ENCODE measurements at places on chromosomes 12 and 14. TPM values are rescaled to one million over a fixed set of nuclear protein-coding genes. Genes with fewer than 3 reads are reported as not detected.
A peak's percentile ranks its signal among the peaks of the same experiment; 100 is the strongest.

GRCh38 chr14:36339816-36340215, 19.4 kb upstream of the MBIP start:
- no peak for DNase-seq

DNA sequence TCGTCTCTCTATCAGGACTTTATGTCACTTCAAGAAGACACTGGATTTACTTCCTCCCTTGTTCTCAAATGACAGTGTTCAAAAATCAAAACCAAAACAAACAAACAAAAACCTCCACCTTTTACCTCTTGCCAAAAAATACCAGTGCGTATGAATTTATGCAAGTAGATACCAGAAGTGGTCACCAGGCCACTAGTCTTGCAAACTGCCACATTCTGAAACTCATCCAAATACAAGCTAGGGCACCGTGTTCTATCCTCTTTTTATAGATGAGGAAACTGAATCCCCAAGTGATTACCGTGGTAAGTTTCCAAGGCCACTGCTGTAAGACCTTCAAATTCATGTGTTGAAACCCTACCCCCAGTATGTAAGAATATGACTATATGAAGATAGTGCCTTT, 343.9 kb upstream of the KITLG start:
- no peak for DNase-seq

DNA sequence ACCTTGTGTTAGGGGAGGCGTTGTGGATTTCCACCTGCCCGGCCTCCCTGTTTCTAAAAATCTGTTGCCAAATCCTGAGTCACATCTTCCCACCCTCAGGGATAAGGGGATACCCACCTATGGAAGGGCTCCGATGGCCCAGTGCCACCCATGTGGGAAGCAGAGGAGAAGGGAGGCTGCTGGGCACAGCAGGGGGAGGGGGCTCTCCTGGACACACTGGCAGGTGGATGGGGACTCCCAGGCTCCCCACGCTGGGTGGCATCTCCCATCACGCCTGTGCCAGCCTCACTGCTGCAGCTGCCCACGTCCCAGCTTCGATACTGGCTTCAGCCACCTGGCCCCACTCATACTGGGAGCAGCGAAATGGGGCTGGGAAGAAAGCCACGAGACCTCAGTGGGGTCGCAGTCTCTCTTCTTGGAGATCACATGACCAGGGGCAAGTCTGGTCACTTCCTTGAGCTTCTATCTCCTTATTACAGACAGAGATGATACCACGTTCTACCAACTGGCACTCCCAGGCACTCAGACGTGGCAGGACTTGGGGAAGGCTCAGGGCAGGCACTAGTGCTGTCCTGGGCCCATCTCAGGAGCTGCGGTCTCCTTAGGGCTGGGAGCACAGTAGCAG, 72.2 kb downstream of the PITPNM2 start:
- DNase-seq, result no peak

- DNase-seq, result no peak
Observed at GRCh38 chr14:48710133-48710532, 876.0 kb downstream of the RPS29 start.

DNA sequence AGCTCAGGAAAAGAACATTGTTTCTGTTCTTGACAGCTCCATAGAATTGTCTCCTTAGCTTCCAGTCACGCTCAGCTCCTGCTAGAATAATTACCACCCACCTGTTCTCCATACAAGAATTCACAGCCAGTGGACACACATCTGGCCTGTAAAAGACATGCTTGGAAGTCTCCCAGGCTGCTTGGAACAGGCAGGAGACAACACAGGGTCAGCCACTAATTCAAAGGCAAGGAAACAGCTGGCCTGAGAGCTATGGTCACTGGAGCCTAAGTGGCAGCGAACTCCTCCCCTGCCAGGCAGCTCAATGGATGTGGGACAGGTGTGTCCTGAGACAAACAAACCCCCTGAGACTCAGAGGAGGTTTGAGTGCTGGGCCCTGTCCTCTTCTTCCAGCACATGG, 22.9 kb upstream of the LTBP2 start:
- DNase-seq, result no peak

DNA sequence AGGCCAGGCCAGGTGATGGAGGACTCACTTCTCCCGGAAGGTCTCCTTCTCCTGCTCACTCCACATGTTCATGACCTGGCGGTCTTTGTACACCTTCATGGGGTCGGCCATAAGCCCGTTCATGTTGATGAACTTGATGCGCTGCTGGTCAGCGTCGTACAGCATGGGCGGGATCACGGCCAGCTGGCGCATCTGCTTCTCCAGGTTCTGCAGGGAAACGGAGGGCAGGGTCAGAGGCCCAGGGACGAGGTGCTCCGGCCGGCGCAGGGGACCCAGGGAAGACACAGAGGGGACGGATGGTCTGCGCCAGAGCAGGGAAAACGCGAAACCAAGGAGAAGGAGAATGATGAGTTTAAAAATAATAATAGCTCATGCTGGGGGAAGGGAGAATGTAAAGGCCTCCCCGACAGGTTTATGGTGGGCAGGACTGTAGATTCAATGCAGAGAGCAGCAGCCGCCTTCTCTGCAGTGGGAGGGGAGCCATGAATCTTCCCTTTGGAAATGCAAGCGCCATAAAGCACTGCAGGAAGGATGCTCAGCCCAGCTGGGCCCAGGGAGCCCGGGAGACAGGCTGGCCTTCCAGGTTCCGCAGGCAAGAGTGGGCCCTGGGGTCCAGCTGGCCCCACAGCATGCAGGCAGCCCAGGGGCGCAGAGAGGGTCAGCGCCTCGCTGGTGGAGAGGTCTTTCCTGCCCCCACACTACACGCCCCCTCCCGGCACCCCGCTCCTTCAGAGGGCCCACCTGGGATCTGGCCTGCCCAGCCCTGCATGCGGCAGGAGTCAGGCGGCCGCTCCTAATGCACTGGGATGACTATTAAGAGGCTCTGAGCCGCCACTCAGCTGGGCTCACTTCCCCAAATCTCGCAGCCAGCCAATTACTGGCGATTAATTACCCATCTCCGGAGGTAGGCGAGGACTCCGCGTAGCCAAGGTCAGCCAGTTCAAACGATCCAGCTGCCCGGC, 132.0 kb downstream of the RFLNA start:
- DNase-seq, result no peak

DNA sequence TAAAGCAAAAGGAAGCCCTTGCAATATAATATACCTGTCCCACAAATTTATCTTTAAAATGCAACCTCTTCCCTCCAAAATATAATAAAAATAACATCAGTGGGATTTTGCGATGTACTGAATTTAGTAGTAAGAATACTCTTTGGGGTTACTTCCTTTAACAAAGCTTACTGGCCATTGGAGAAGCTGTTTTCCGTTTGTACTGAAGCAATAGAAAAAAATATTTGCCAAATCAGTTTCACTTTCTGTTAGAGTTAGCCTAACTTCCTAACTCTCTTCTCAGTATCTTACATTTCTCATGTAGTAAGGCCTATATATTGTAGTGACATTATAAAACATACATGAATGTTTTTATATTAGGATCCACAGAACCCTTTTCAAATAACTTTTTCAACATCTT, 3.7 kb downstream of the MAX start:
- no peak for DNase-seq

GRCh38 chr12:62588916-62589315, 122.3 kb downstream of the MON2 start:
- DNase-seq, result no peak

DNA sequence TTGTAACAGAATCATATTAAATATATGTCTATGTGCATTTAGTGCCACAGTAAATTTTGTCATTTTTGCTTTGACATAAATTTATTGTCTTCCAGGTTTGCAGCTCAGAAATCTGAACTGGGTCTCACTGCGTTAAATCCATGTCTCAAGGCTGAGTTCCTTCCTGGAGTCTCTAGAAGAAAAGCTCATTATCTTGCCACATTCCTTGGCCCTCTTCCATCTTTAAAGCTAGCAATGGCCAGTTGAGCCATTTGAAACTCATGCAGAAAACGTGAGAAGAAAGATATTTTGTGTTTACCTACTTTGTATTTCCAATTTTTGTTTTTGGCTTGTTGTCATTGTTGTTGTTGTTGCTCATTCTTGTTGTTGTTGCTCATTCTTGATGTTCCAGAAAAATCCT, 10.7 kb downstream of the PRH1 start:
- no peak for DNase-seq

- DNase-seq, result no peak
Observed at GRCh38 chr12:16669756-16670155, 63.8 kb upstream of the LMO3 start.

GRCh38 chr14:87992346-87992717, 650 bp downstream of the GALC start:
- DNase-seq, result no peak

DNA sequence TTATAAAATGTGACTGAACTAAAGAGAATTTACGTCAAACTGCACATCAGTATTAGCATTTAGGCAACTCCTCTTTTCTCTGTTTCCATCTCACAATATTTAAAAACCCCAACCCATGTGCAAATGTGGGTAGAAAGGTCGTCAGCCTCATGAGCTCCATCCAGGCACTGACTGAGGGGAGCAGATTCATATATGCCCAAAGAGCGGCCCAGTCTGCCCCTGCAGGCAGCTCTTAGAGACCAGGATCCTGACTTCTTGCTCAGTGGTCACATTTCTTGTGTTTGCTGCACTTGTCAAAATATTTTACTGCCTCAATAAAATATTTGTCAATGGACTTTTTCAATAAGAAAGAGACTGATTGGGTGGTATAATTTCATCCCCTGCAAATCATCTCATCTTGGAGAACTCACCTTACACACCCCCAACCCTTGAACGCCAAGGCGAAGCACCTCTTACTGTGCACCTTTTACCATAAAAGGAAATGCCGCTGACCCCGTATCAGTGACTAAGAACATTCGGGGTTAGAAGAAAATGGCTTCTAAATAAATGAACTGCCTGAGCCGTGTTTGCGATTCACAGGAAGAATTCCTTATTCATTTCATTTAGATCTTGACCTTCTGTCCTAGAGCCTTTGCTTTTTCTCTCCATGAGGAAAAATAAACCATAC, 418.8 kb downstream of the BCL11B start:
- DNase-seq, result no peak

- no peak for DNase-seq
Observed at GRCh38 chr14:50529288-50530179, 2.8 kb downstream of the MAP4K5 start.

- DNase-seq, result no peak
Observed at GRCh38 chr12:108356835-108357806, 18.0 kb upstream of the CMKLR1 start.

- DNase-seq, result no peak
Observed at GRCh38 chr14:99552572-99553216, 51.3 kb downstream of the CCDC85C start.

DNA sequence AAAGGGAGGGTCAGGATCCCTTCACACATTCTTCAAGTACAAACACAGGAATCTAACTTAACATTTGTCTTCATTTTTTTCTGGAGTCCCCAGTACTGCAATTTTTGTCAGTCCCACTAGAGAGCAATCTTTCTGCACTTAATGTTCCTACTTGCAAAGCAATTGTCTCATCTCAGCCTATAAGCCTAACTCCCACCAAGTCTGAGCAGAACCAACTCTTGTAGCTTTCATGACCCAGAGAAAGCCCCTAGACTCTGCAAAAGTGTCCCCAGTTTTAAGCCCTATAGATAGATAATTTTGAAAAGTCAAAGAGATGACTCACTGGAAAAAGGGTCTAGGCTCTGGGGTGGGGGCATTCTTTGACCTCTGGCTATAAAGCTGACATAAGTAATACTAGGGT, 1.8 kb upstream of the ZBTB39 start:
- peak; percentile 63 for DNase-seq

DNA sequence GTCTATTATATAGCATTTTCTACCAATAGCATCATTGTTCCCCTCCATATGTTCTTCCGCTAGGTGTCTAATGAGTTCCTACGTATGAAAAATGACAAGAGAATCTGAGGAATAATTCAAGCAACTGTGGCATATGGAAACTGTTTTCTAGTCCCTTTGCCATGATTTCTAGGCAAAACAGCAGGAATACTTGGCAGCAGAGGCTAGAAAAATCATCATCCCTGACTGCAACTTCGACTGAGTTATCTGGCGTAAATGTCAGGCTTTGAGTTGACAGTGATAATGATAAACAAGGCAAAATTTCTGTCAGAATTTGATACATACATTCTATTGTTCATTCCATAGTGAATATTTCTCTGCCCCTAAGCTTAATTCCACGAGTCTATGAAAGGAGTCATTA, 572.8 kb upstream of the USP15 start:
- no peak for DNase-seq

The OTOGL gene
- polyA plus RNA-seq, result 0.95 TPM

The ARMH4 gene
- 82.8 TPM for polyA plus RNA-seq

The KCNA1 gene
- 0.07 TPM for polyA plus RNA-seq

The PYGL gene
- polyA plus RNA-seq, result 20.7 TPM

The DIABLO gene
- 75.2 TPM for polyA plus RNA-seq

The ABCC9 gene
- 30.3 TPM for polyA plus RNA-seq

Measured in left kidney (tissue), 8 donors.